ENCODE measurements at places on chromosomes 11 and 22.

- no peak for DNase-seq
Observed at GRCh38 chr11:115406404-115406803, 97.8 kb downstream of the CADM1 start.

GRCh38 chr22:31891366-31892079, 52.8 kb upstream of the YWHAH start:
- DNase-seq, result no peak

GRCh38 chr11:33171251-33171650, 10.0 kb upstream of the CSTF3 start:
- DNase-seq, result no peak

DNA sequence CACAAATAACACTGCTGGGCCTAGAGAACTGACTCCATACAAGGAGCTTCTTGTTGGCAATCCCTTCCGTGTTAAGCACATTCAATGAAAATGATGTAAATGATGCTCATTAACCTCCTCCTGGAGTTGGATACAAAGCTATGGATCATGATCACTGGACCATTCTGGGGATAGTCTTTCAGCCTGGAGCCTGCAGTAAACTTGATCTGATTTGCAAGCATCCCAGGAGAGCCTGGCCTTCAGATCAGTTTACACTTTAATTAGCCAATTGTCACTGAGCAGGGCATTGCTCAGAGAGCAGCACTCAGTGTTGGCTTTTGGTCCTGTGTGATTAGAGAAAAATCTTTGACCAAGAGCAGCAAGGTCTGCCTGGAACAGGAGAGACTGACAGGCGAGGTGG, 45.6 kb downstream of the ARFGAP3 start:
- DNase-seq, result no peak

DNA sequence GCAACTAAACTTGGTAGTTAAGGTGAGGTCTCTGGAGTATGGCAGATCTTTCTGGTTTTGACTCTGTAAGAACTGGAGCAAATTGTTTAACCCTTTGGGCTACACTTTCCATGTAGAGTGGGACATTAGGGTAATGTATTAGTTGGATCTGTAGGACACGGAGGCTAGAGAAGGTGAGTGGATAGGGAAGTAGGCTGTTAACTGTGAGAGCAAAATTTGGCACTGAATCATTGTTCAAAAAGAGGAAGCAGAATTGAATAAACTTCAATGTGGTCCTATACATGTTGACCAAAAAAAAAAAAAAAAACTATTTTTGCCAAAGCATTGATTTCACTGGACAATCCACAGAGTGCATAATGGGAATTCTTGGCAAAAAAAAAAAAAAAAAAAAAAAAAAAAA, 370.2 kb upstream of the CHORDC1 start:
- no peak for DNase-seq

All from stimulated activated naive CD4-positive, alpha-beta T cell (primary cell).